Activated effector memory CD4-positive, alpha-beta T cell treated with anti-CD3 and anti-CD28 coated beads, Interleukin-2, amount 50 U/mL, for 16 hours (primary cell): ENCODE measurements at places on chromosomes 16 and 17.

DNA sequence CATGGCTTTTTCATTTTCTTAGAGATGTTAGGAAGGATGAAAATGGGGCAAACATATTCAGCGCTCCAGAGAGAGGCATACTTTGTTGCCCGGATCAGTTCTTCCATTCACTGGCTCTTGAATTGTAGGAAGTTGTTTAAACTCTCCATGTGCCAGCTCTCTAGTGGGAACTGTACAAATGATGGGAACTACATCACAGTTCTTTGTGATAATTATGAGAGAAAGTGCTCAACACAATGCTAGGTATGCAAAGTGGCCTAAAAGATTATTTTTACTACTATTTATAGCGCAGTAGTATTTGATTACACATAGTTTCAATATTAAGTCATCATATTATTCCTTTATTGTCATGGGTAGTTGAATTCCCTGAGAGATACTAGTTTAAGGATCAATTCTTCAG, 268.5 kb downstream of the RBFOX1 start:
- DNase-seq = no peak

GRCh38 chr16:82685526-82685925, 58.8 kb downstream of the CDH13 start:
- no peak for DNase-seq

DNA sequence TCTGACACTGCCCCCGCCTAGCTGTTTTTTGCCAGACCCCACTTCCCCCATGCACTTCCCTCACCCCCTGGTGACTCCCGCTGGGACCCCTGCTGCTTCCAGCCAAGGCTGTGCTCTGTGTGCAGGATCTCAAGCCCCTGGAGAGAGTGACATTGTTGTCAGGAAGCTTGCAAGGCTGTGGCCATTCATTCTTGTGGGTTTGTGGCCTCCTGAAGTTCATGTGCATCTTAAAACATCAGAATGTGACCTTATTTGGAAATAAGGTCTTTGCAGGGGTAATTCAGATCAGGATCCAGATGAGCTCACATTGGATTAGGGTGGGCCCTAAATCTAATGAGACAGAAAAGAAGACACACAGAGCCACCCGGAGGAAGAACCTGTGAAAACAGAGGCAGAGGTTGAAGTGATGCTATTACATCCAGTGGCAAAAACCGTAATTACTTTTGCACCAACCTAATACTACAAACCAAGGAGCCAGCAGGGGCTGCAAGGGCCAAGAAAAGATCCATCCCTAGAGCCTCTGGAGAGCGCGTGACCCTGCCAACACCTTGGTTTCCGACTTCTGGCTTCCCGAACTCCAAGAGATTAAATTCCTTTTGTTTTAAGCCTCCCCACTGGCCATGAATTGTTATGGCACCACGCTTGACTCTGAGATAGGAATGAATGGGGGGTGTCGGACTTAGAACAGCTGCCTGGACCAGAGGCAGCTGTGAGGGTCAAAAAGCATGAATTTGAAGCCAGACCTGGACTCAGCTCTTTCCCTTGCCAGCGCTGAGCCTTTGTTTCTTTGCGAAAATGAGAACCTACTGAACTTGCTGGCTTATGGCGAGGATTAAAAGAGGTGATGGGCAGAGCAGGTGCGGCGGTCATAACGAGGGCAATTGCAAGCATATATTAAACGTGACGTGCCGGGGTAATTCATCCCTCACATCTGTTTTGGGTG, 75.5 kb downstream of the BMERB1 start:
- DNase-seq = no peak

DNA sequence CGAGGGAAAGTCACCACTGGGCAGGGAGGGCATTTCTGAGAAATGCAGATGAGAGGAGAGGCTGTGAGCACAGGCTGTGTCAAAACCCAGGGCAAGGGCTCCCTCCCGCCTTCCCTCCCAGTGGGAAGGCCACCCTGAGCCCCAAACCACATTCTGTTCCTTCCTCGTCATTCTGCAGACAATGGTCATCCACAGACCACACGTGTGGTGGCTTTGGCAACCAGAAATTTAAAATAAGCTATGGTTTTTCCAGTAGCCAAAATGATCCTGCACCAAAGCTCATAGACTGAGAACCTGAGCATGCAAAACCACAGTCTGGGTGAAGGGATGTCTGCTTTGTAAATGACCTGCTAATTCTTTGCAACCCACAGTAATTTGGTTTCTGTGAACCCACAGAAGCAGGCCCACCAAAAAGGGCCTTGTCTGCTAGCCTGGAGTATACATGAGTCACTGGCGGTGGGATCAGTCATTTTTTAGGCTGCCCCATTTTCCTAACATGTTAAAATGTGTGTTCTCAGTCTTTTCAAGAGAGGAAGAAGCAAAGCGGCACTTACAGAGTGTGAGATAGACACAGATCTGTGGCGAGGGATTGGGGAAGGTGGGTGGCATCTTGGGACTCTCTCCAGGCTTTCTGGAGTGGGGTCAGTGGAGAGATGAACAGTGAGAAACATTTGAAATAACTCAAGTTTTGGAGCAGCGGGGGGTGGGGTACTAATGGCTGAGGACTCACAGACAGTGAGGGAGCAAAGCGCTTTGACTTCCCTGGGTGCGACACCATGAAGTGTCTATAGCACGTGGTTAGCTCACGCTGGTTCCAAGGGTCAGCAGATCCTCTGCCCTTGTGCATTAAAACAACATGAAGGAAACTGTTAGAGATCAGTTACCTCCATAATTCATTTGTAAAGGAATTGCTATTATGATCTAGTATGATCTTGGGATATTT, 20.5 kb downstream of the GRB7 start:
- peak; percentile 77 for DNase-seq

- DNase-seq = no peak
Observed at GRCh38 chr17:5798094-5798493, 213.8 kb upstream of the NLRP1 start.
